ENCODE measurements at places on chromosomes 1 and 21. TPM values are rescaled to one million over a fixed set of nuclear protein-coding genes. Genes with fewer than 3 reads are reported as not detected.

Gene B3GALT2
- 0.84 TPM for total RNA-seq

Gene RHOU
- total RNA-seq: 20.1 TPM

Gene CD48
- not detected for total RNA-seq

Gene KRTAP21-2
- total RNA-seq: not detected

- no peak for DNase-seq
These were observed 29.1 kb downstream of the SKI start for GRCh38 chr1:2257245-2257627.

DNA sequence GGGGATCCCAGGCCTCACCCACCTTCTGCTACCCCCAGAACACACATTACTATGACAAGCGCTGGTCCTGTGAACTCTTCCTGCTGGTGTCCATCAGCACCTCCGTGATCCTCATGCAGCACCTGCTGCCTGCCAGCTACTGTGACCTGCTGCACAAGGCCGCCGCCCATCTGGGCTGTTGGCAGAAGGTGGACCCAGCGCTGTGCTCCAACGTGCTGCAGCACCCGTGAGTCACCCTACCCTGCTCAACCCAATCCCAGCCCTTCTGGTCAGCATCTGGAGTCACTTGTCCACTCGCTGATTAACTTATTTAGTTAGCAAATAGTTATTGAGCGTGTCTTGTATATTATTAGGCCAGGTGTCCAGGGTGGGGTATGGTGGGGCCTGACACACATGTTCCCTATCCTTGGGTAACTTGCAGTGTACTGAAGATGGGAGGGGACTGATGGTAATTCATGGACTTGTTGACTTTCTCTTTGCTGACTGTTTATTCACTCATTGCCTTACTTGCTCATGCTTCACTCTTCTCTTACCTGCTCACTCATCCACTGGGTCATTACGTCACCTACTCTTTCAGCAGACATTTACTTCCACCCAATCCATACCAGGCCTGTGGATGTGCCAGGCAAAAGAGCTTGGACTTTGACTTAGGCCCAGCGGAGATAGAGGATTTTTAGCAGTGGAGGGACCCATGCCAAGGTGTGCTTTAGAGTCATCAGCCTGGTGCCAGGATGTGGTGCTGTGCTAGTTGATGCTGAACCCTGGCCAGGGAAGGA is 12.9 kb upstream of the KPNA6 start:
- DNase-seq: no peak

- DNase-seq: peak; percentile 80
These were observed 10.9 kb upstream of the ALDH4A1 start for GRCh38 chr1:18913065-18913835.

DNA sequence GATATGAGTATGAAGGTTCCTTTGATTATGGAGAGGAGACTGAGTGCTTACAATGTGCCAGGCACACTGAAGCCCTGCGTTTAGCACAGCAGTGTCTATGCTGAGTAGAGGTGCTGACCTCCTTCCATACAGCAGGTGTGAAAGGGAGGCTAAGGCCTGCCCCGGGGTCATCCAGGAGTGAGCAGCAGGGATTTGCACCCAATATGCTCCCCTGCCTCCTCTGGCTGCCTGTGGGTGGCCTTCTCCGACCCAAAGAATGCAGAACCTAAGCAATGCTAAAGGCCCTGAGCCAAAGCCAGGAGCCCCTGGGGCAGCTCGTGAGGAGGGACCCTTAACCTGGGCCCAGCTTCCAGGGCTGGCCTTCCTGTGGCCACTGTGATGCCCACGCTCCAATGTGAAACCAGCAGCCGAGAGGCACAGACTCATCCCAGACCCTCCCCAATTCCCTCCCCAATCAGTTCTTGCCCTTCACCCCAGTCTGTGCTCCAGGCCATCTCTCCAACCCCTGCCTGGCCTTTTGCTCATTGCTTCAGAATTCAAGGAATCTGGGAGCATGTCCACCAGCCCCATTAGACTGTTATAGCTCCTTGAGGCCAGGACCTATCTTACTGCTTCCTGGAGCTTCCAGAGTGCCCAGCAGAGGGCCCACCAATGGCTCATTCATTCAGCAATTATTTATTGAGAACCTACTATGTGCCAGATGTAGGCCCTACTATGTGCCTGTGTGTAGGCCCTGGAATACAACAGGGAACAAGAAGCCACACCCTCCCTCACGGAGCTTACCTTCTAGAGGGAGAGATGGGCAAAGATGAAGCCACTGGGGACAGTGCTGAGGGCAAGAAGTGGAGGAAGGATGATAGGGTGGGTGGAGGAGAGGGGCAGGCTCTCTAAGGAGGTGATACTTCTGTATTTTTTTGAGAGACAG is 53.3 kb downstream of the TAS1R2 start:
- DNase-seq: no peak

Measured in neural crest cell (in vitro differentiated cells).